ENCODE measurements at places on chromosomes 3 and 15. TPM values are rescaled to one million over a fixed set of nuclear protein-coding genes. Genes with fewer than 3 reads are reported as not detected.
A peak's percentile ranks its signal among the peaks of the same experiment; 100 is the strongest.

- no peak for DNase-seq
Observed at GRCh38 chr3:1910322-1910721, 188.3 kb upstream of the CNTN4 start.

GRCh38 chr3:31485196-31485595, 47.5 kb upstream of the STT3B start:
- DNase-seq, result no peak

SLC9C1 gene
- total RNA-seq, result 1.1 TPM

KBTBD13 gene
- total RNA-seq, result not detected

GRCh38 chr15:41416128-41416741, 660 bp upstream of the RTF1 start:
- DNase-seq, result no peak

GOLGA6A gene
- total RNA-seq, result not detected

DNA sequence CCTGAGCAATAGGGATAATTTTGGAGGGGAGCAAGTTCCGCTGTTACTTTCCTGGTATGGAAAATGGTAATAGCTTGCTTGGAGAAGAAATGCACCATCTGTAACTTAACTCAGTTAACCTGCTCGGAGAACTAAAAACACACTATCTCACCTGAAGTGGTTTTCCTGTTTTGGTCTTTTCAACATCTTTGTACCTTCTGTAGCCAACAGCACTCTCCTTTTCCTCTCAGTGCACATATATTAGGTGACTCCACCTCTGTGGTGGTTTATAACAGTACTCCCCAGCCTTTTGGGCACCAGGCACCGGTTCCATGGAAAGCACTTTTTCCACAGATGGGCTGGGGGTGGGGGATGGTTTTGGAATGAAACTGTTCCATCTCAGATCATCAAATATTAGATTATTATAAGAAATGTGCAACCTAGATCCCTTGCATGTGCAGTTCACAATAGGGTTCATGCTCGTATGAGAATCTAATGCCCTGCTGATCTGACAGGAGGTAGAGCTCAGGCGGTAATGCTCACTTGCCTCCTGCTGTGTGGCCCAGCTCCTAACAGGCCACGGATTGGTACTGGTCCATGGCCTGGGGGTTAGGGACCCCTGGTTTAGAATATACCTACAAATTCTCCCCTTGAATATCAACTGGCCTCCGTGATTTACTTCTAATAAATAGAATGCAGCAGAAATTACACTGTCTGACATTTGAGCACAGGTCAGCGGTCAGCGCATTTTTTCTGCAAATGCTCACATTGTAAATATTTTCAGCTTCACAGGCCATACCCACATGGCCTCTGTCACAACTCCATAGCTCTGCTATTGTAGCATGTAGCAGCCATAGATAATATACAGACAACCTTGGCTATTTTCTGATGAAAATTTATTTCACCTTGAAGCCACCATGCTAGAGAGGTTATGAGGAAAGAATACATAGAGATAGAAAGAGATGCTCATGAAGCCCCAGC, 83.8 kb upstream of the SUCLG2 start:
- no peak for DNase-seq

ALDH1A2 gene
- 4.4 TPM for total RNA-seq

OR5H15 gene
- total RNA-seq, result not detected

GRCh38 chr3:139677388-139678155, at the start of gene NMNAT3:
NMNAT3 (minus strand) TSS chr3:139677972; CDS start chr3:139627724, 50,248 bp downstream.
- peak; percentile 95 for DNase-seq

DNA sequence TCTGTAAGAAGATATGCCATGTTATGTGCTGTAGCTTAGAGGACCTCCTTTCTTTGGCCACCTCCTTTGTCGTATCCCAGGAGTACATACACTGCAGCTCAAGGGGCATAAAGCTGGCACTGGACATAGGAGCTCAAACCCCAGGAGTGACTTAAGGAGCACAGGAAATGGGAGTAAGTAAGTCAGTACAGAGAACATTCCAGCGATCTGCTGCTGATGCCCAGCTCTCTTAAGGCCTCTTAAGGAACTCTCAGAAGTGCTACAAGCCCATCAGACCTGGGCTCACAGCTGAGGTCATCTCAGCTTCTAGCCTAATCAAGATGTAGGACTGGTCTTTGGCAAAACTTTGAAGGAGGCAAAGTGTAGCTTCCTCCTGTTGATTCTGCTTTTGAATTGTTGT, 21.6 kb upstream of the ACTL6A start:
- DNase-seq, result no peak

DNA sequence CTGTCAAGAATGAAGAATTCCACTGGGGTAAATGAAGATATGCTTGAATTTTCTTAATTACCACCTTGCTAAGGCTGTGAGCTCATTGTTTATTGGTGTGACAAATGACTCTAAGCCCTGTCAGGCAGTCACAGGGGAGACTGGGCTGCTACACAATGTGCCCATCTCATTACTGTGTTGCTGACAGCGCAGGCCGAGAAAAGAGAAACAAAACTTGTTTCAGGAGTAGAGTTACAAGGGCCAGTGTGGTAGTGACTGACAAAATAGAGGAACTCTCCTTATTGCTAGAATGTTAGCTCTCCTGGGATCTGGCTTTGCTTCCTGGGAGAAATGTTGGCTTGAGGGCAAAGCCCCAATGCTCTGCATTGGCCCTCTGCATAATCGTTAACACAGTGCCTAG, 130.4 kb upstream of the CRBN start:
- DNase-seq, result no peak

- no peak for DNase-seq
Observed at GRCh38 chr3:127800508-127800907, 21.8 kb downstream of the MGLL start.

MITF gene
- 26.3 TPM for total RNA-seq

CYP1A2 gene
- total RNA-seq, result not detected

DNA sequence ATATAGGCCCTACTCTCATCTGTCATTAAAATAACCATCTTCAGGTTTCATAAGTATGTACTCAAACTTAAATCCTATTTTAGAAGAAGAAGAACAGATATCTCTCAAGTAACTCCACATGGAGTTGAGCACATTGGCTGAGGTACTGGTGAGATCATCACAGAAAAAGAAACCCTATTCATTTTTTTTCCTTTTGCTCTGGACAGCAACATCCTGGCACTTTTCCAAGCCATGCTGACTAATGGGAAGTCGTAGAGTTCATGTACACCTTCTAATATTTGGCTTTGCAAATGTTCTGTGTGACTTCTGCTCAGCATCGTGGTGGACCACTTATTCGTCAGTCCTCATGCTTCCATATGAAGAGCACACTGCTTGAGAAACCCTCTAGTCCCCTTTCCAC, 336.0 kb upstream of the KCNH8 start:
- DNase-seq, result no peak

DNA sequence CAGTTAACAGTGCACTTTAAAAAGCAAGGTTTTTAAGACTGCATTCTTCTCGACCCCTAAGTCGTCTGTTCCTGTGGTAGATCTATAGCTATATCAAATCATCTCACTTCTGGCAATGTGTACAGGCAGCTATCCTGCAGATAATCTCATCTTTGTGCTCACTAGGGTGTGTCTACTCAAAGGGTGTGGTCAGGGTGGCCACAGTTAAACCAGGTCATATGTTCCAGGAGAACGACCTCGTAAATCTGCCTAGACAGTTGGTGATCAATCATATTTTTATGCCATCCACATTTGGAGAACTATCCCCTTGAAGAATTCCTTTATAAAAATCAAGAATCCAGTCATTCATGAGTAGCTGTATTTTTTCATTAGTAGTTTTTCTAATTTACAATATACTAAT, 3.0 kb downstream of the VEPH1 start:
- no peak for DNase-seq

- no peak for DNase-seq
Observed at GRCh38 chr3:12394569-12395271, 89.6 kb upstream of the TSEN2 start.

GNAT1 gene
- total RNA-seq, result not detected

PAQR5 gene
- total RNA-seq, result 10.3 TPM

DNA sequence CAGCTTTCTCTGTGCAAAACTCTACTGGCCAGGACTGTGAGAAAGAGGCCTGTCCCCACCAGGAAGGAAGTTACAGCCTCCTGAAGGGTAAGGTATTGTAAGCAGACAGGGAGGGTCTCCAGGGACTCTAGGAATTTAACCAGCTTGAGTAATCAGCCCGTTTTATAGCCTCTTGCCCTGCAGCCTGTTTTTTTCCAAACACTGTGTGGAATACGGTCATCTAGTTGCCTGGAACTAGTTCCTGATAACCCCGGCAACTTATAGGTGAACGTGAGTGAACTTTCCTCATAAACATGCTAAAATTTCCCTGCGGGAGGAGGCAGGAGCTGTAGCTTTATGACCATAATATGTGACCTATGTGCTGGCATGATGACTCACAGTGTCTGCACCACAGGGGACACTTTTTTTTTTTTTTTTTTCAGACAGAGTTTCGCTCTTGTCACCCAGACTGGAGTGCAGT, 60.1 kb upstream of the DAZL start:
- no peak for DNase-seq

GRCh38 chr3:42979044-42979972, at the start of gene GASK1A:
GASK1A (plus strand) TSS chr3:42979311; CDS start chr3:42979643, 332 bp downstream.
- peak; percentile 33 for DNase-seq

DNA sequence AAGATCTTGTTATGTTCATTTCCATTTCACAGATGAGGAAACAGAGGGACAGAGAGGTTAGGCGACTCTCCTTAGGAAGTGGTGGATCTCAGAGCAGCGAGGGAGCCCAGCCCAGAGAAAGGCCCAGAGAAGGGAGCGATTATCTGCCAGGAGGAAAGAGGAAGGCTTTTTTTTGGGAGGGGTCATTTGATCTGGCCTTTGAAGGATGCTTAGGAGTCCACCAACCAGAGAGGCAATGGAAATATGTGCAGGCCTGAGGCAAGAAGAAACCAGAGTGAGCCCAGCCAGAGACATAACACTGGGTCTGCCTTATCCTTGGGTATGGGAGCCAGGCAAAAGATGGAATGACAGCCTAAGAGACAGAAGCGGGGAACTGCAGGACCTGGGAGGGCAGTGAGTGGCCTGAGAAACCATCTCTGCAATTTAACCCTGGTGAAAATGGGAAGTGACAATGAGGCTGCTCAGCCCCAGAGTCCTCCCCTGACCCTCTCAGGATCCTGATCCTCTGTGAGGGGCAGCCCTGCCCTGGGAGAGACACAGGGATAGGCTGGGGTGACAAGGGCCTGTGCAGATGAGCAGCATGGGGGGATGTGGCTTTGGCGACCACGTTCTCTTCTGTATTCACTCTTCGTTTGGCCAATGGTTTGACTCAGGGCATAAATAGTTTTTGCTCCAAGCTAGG, 163.2 kb downstream of the WNT7A start:
- DNase-seq, result peak; percentile 8

DNA sequence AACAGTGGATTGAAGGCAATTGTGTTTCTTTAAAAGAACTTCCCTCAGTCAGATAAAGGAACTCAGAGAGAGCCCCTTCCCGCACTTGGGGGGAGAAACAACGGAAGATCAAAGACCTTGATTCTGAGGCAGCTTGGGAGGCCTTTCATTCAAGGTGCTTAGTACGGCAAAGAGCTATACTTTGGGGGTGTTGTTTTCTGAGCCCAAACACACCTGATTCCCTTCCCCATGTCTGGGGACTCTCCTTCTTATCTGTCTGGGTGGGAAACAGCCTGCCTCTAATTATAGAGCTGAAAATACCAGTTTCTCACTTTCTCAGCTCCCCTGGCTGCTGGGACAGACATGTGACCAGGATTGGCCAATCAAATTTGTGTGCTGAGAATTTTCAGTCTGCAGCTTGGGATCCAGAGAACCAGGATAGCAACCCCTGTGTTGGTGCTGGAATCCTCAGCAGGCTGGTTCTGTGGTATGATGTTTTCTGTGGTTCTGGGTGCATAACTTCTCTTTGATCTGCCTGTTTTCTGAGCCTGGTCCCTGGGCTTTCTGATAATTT, 19.4 kb upstream of the IQCF6 start:
- no peak for DNase-seq

- DNase-seq, result no peak
Observed at GRCh38 chr3:48411606-48412374, 18.1 kb downstream of the PLXNB1 start.

DNA sequence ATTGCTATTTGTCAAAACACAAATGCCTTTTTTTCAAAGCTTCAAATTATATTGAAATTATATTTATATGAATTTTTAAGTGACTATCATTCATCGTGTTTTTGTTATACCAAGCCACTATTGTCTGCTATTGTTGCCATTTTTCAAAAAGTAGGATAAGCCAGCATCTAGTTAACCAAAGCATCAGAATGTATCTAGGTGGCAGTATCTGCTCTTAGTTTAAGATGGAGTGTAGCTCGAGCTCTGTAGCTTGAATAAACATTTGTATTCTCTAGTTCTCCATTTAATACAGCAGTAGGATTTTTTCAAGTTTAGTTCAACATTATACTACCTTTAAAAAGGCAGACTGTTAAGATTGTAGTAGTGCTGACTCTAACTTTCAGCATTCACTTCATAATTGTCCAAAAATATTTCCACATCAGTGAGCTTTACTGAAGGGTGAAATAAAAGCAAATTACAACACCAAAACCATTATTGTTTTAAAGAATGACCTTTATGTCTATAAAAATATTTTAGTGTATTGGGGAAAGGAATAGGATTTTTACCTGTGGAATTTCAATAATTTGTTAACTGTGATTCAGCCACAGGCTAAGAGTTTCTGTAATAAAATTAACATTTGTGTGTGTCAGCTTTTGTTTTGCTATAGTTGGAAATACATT, 19.6 kb upstream of the C15orf61 start:
- DNase-seq, result no peak

SEMA6D gene
- total RNA-seq, result 6.2 TPM

GRCh38 chr3:34016925-34017587, 218.6 kb downstream of the PDCD6IP start:
- no peak for DNase-seq

DNA sequence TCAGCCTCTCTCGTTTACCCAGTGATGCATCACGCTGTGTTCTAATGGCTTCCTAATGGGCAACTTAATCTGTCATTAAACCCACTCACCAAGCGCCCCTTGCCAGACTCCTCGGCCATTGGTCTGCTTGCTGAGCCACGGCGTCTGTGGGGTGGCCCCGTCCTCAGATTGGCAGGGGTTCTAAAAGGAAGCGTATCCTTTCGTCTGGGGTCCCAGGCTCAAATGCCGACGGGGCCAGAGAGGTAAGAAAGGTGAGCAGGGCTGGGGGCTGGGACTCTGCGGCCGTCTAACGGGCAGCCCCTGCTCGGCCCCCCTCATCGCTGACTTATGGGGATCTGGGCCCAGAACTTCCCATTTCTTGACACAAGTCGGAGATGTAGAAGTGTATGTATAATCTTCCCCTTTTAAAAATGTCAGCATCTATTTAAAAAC, 315.1 kb upstream of the PROK2 start:
- no peak for DNase-seq

DNA sequence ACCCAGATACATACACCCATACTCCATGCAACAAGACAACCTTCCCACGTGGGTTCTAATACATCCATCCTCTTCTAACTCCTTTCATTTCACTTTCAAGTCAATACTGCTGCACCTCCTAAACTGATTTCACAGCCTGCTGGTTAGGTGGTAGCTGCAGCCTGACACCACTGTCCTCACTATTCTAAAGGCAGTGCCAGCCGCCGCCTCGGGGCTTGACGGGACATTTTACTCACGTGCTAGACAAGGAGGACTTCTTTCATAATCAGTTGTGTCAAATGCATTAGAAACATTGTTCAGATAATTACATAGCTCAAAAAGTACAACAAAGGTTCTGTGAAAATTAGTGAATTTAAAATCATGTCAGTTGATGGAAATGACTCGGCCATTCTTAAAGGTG, 6.3 kb downstream of the UROC1 start:
- DNase-seq, result no peak
